ENCODE measurements at places on chromosomes 11 and 22. TPM values are rescaled to one million over a fixed set of nuclear protein-coding genes. Genes with fewer than 3 reads are reported as not detected.

Gene CCDC157
- 2.0 TPM for total RNA-seq

Gene SCT
- not detected for total RNA-seq

Gene PIK3C2A
- total RNA-seq: 14.3 TPM

Gene AMOTL1
- total RNA-seq: 7.5 TPM

Gene CCDC90B
- total RNA-seq: 54.3 TPM

Gene BAIAP2L2
- 5.4 TPM for total RNA-seq

Gene APOL5
- not detected for total RNA-seq

Gene IGLL1
- total RNA-seq: not detected

Gene WT1
- total RNA-seq: 5.9 TPM

Gene APOBEC3A
- not detected for total RNA-seq

Gene MRGPRE
- total RNA-seq: not detected

Gene CRACR2B
- 4.8 TPM for total RNA-seq

Gene TUBA8
- total RNA-seq: 0.72 TPM

Gene OR52B4
- total RNA-seq: not detected

Gene FOLR1
- 0.13 TPM for total RNA-seq

Gene CLMP
- total RNA-seq: 15.2 TPM

Gene C11orf98
- total RNA-seq: 125 TPM

Gene TRIM64
- not detected for total RNA-seq

Gene MUC5B
- 2.7 TPM for total RNA-seq

Gene PPFIBP2
- 13.5 TPM for total RNA-seq
